Right renal cortex interstitium (tissue), 3 donors: ENCODE measurements at places on chromosomes 7 and 10.
A peak's percentile ranks its signal among the peaks of the same experiment; 100 is the strongest.

DNA sequence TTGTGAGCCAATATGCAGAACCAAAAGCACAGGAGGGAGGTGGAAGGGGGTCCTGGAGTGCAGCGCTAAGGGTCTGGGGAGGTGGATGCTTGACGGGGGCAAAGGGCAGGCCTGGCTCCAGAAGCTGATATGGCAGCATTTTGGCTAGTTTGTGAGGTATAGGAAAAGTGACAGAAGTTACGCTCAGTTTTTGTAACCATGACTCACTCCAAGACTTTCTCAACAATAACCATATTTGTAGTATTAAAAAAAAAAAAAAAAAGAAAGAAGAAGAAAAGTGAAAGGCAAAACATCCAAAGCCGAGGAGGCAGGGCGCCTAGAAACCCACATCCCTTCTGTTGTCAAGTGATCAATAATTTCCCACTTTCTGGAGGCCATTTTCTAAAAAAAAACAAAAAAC is 92.3 kb downstream of the RNF216 start:
- no peak for DNase-seq

DNA sequence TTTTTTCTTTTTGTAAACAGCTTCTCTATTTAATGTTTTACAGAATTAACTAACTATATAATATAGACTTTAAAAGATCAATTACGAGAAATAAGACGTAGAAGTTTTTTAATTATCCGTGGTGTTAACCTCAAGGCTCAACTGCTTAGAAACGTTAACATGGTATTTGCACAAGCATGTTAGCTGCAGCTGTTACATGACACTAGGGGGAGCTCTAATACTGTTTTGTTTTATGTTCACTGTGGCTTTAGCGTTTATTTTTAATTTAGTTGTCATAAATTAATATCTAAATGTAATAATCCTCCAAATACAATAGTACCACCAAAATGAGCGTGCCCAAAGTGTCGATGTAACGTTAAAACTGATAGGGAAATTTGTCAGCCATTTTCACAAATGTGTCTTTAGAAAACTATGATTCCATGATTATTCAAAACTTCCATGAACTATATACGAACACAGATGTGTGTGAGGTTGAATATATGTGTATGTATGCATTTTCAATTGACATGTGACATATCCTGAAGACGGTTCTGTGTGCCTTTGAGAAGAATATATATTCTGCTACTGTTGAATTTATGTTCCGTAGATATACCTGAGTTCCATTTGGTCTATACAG is 828.8 kb upstream of the MBL2 start:
- peak; percentile 19 for DNase-seq

DNA sequence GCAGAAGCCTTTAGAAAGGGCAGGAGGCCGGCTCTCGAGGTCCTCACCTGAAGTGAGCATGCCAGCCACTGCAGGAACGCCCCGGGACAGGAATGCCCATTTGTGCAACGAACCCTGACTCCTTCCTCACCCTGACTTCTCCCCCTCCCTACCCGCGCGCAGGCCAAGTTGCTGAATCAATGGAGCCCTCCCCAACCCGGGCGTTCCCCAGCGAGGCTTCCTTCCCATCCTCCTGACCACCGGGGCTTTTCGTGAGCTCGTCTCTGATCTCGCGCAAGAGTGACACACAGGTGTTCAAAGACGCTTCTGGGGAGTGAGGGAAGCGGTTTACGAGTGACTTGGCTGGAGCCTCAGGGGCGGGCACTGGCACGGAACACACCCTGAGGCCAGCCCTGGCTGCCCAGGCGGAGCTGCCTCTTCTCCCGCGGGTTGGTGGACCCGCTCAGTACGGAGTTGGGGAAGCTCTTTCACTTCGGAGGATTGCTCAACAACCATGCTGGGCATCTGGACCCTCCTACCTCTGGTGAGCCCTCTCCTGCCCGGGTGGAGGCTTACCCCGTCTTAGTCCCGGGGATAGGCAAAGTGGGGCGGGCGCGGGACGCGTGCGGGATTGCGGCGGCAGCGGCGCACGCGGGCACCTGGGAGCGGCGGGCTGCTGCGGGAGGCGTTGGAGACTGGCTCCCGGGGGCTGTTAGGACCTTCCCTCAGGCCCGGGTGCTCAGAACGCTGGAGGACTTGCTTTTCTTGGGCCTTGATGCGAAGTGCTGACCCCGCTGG is at the start of gene FAS:
Gene FAS (plus strand): TSS at position 415 of the 777 bp plus-strand sequence. CDS start 79 bp downstream, at position 494.
- peak; percentile 56 for DNase-seq

DNA sequence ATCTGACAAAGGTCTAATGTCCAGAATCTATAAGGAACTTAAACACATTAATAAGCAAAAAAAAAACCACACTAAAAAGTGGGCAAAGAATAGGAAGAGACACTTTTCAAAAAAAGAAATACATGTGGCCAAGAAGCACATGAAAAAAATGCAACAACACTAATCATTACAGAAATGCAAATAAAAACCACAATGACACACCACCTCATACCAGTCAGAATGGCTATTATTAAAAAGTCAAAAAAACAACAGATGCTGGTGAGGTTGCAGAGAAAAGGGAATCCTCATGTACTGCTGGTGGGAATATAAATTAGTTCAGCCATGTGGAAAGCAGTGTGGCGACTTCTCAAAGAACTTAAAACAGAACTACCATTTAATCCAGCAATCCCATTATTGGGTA is 119.0 kb downstream of the LMBR1 start:
- no peak for DNase-seq

DNA sequence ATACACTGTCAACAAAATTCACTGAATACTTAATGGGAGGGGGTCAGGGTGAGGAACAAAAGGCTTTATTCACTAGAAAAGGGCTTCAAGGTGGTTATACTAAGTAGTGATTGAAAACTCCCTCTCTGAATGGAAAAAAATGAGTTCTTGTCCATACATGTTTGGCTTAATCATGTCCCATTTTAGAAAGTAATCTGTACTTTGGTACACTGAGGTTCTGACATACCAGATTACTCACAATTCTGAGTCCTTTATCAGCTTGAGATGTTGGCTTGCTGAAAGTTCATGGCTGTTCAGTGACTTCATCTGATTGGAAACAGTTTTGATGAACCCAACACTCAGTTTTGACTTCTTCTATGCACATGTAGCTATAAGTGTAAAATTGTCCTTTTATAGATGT is 12.8 kb upstream of the NOBOX start:
- DNase-seq, result no peak

DNA sequence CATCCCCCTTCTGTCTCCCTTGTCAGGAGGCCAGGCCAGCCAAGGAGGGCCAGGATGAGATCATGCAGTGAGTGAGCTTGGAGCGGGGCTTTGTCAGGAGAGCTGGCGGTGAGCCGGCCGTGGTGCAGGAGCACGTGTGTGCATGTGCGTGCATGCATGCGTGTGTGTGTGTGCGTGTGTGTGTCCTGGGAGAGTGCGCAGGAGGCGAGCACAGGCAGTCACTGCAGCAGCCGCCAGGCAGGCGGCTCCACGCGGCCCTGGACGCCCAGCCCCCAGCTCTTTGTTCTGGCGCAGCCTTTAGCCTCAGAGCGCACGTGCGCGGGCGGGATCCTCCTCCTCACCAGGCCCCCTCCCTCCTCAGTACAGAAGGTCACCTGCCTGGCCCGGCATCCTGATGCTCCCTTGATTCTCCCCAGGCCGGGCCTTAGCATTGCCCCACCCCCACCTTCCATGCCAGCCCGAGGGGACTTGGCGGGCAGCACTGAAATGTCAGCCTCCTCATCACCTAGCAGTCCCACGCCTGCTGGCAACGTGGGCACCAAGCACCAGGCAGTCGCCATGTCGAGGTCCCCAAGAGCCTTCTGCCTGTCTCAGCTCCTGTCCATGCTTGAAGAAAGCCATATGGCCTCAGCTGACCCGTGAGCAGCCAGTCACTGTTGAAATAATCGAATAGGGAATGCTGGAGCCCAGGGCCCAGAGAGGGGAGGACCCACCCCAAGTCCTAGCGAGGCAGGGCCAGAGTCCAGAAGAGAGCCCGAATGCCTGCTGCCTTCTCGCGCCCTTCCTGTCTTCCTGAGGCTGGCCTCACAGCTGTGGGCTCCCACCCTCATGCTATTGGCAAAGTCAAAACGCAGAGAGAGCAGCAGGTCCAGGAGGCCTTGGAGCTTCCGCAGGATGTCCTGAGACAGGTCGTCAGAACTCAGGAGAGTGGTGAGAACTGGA is 125.9 kb upstream of the PPIF start:
- DNase-seq, result no peak

DNA sequence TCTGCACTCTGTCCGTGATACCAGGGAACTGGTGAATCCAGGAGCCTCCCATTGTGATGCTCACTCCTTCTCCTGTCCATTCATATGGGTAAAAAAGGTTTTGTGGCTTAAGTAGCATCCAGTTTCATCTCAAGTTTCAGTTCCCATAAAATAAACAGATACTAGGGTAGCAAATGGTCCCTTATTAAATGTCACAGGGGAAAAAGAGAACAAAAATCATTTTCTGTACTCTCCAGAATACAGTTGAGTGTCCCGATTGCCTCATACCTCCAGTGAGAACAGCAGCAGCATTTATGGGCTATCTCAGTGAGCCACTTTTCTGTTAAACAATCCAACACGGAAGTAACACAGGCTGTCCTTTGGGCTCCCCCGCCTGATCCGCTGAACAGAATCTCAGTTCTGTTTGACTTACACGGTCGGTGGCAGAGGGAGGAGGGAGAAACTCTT is 179.6 kb downstream of the CELF2 start:
- DNase-seq, result no peak

- DNase-seq, result no peak
Measured at GRCh38 chr7:34762764-34763163, 104.7 kb downstream of the NPSR1 start.

GRCh38 chr7:50824882-50825281 is 42.2 kb upstream of the GRB10 start:
- no peak for DNase-seq

DNA sequence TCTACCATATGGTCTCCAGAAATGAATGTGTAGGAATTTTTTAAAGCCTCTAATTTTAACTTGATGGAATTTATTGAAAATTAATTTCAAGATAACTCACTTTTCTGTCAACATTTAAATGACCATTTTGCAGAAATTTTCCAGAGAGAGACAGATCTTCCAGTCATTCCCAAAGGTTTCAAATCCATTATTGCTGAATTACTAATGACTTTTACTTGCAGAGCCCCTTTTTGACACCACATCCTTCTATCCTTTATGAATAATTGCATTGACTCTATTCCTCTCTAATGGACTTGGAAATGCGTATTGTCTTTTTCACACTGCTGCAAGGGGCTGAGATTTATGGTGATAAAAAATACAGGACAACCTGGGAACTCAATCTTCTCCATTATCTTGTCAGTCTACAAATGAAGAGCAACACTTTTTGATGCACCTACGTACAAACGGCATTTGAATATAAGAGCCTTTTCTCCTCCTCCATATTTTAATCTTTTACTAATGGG is 42.7 kb downstream of the CUBN start:
- no peak for DNase-seq

- DNase-seq, result no peak
Measured at GRCh38 chr7:30649717-30650420, 32.4 kb downstream of the CRHR2 start.

DNA sequence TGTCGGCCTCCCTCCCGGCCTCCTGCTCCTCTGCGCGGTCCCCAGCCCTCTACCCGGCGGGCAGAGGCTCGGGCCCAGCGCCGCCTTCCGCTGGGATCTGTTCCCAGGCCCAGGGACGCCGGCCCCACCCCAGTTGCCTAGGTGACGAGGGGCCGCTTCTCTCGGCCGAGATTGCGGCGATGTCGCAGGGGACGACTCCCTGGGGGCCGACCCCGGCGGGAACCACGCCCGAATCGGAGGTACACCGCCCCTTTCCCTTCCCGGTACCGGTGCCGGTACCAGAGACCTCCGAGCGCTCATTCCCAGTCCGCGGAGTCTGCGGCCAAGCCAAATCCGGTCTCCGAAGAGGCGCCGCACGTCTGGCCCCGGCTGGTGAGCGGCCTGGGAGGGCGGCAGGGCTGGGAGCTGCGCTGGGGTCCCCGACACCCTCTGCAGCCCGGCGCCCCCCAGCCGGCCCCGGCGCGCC is at the start of gene CABCOCO1:
Gene CABCOCO1 (plus strand): TSS at position 136 of the 466 bp plus-strand sequence. CDS start 44 bp downstream, at position 180.
- peak; percentile 29 for DNase-seq

GRCh38 chr10:49285232-49285631 is 13.7 kb upstream of the C10orf71 start:
- DNase-seq, result no peak

- DNase-seq, result no peak
Measured at GRCh38 chr7:141675436-141676215, 26.3 kb downstream of the DENND11 start.

DNA sequence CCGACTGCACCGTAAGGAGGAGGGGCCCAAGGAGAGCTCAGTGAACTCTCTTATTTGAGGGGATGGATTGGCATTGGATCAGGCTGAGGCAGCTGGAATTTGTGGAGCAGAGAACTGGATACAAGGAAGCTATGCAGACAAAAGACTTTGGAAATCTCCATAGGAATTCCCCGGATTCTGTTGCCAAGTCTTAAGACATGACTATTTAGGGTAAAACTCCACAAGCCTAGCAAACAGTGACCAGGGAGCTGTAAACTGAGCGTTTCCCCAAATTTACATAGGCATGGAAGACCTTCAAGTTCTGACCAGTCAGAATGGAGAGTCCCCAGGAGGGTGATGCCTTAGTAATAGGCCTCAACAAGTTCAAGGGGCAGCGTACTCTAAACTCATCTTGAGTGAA is 82.5 kb upstream of the PCBD1 start:
- DNase-seq, result no peak

GRCh38 chr10:69716711-69717560 is 84.8 kb upstream of the COL13A1 start:
- no peak for DNase-seq

- DNase-seq, result no peak
Measured at GRCh38 chr7:42241424-42241823, 4.4 kb upstream of the GLI3 start.

DNA sequence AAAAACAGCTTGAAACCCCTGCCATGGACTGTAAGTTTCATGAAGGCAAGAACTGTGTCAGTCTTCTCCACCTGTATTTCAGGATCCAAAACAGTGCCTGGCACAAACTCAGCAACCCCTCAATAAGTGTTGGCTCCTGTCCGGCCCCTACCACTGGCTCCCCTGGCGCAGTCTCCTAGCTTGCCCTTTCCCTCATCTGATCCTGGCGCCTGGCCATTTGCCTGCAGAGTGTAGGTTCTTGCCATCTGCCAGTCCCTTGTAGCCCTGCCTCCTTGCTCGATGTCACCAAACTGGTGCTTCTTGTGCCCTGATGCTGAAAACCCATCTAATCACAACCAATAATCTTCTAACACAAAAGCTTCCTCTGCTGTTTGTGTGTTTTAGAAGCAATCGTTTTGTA is 60.4 kb downstream of the LGI1 start:
- no peak for DNase-seq

GRCh38 chr7:22584179-22584578 is 84.2 kb upstream of the STEAP1B start:
- DNase-seq, result no peak
